ENCODE measurements at places on chromosomes 5 and 9.

DNA sequence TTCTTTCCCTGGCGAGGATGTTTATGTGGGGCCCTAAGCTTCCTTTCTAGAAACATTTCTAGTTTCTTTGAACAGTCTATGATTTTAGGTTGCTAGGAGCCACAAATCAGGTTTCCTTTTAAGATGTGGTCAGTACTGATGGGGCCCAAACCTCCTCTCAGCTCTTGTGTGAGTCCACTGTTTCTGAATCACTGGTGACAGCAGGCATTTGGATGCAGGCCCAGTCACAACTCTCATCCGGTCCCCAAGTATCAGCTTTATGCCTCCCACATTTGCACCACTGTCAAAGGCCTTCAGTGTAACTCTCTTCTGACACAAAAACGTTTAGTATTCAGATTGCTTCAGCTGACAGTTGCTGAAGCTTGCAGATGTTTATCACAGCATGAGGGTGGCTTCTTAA lies 7.8 kb downstream of the DMRT2 start:
- DNase-seq: no peak

DNA sequence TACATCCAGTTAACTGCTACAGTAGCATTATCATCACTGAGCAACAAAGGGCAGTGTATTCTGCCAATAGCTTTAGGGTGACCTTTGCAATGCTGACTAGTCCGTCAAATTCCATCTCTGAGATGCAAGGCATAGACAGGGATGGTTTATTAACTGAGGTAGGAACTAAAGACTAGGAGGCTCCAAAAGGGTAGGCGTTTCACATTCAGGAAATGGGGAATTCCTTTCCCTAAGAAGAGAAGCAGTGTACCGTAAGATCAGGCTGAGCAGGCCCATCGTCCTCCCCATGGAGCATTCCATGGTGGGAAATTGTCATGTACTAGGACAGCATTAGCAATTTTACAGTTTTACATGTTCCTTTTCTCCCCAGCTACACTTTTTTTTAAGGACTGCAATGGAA lies 157.7 kb downstream of the BNC2 start:
- DNase-seq: no peak

- DNase-seq: no peak
These were observed 30.4 kb downstream of the MVB12B start for GRCh38 chr9:126357074-126357473.

- DNase-seq: no peak
These were observed 4.0 kb upstream of the TEX48 start for GRCh38 chr9:114685951-114686350.

GRCh38 chr5:78512435-78512834 lies 136.1 kb downstream of the LHFPL2 start:
- DNase-seq: no peak

DNA sequence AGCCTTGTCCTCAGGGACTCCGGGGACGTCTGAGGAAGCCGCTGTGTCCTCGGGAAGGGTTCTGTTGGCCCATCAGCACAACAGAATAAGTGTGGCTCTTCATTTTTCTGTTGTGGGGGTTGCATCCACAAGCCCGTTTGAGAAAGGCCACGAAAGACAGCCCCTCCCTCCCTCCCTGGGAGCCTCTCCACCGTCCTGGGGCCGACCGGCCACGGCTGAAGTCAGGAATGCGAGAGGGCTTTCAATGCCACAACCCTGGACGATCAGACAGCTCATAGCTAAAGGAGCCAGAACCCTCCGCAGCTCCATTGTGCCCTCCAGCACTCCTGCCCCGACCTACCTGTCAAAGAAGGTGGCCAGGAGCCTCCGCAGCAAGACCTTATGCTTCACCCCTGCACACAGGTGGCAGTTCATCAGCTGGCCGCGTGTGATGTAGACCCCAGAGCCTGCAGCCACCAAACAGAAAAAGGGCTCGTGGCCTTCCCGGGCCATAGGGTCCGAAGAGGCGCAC lies 52.4 kb upstream of the UBAC1 start:
- DNase-seq: no peak

DNA sequence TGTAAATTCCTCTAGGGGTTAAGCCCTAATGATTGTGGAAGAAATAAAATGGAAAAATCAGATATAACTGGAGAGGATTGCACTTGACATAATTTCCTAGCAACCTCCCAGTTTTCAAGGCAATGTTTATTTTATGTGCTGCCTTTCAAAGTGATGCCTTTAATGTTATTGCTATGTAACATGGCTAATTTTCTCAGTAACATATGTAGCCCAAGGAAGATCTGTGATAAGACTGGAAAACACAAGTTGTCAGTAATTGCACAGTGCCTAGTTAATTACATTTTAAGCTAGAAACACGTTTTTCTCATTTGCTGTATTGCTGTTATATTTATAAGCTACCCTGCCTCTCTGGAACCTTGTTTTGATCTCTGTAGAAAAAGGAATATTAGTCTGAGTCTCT lies 49.2 kb upstream of the KCNN2 start:
- DNase-seq: no peak

All from stimulated activated naive CD8-positive, alpha-beta T cell treated with anti-CD3 and anti-CD28 coated beads, Interleukin-15, amount 100 ng/mL, for 72 hours (primary cell).